ENCODE measurements at places on chromosomes 7 and 10. TPM values are rescaled to one million over a fixed set of nuclear protein-coding genes. Genes with fewer than 3 reads are reported as not detected.
A peak's percentile ranks its signal among the peaks of the same experiment; 100 is the strongest.

- DNase-seq, result no peak
Measured at GRCh38 chr10:27399871-27400270, 104.2 kb upstream of the RAB18 start.

- DNase-seq, result no peak
Measured at GRCh38 chr10:9848981-9849380, 1168.7 kb upstream of the CELF2 start.

- no peak for DNase-seq
Measured at GRCh38 chr10:29669149-29669548, 34.4 kb upstream of the SVIL start.

DNA sequence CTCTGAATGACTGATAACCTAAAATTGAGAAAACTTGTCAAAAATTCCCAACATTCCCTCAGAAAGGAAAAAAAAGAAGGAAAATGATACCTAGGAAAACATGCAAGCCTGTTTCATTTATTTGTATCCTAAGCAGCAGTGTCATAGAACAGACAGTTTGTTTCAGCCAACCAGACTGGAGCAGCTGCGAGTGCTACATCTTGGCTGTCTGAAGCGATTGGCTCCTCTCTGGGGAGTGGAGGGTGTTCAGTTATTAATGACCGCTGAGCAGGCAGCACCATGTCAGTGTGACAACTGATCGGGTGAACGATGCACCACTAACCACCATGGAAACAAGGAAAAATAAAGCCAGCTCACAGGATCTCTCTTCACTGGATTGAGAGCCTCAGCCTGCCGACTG is at the start of gene LRRN3:
LRRN3 (plus strand) TSS at position 282 of the 400 bp plus-strand sequence. CDS start 31,646 bp downstream, outside the sequence.
- peak; percentile 68 for DNase-seq

PAPOLB gene
- 0.07 TPM for polyA plus RNA-seq

CXCL12 gene
- polyA plus RNA-seq, result 192 TPM

DNA sequence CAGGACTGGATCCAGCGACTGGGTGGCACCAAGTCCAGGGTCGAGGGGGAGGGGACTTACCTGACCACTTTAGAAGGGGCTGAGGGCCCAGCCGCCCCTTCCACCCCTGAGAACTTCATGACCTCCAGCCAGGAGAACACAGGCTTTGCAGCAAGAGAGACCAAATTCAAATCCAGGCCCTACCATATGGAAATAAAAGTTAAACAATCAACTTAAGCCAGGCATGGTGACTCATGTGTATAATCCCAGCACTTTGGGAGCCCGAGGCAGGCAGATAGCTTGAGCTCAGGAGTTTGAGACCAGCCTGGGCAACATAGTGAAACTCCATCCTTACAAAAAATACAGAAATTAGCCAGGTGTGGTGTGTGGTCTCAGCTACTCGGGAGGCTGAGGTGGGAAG is 61.9 kb downstream of the COL13A1 start:
- DNase-seq, result no peak

DNA sequence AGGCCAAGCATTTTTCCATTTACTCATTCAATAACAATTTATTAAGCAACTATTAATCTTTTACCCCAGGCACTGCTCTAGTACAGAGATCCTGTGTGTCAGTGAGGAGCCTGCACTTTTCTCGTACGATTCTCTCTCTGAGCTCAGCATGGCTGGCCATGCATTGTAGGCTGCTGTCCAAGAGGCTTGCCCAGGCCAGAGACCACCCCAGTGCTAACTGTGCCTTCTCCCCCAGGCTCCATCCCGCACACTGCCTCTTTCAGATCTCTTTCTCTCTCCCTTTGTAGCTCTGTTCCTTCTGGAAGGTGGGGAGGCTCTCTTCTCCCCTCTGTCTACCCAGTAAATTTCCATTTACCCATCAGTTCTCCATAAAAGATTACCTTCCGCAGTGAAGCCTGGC is 101.0 kb upstream of the IKZF1 start:
- DNase-seq, result no peak

CCDC136 gene
- 74.3 TPM for polyA plus RNA-seq

DNA sequence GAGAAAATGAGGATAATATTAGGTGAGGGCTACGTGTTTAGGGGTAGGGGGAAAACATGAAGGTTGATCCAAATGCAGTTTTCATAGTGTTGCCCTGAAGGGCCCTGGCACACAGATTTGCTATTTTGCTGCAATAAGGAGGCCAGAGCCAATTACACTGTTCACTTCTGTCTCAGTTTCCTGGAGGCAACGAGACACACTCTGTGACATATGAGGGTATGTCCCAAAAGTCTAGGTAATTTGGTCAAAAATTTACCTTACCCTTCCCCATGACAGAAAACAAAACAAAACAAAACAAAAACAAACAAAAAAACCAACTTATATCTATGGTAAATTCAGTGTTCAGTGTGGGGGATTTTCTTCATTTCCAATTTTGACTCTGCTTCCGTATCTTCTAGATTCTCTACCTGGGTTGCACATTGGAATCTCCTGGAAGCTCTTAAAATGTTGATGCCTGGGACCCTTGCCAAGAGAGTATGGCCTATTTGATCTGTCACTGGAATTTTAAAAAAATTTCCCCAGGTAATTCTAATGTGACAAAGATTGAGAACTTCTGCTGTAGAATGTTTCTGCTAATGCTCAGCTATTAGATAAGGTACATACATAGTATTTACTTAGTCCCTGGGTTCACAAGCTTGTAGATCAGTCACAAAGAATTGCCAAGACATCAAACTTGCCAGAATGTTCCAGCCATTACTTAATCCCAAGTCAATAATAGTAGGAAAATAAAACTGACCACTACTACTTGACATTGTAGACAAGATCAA is 139.5 kb downstream of the SEMA3E start:
- no peak for DNase-seq

SH3PXD2A gene
- 89.3 TPM for polyA plus RNA-seq

CEP41 gene
- polyA plus RNA-seq, result 31.2 TPM

- no peak for DNase-seq
Measured at GRCh38 chr10:102641402-102641801, 2.9 kb upstream of the TRIM8 start.

GRCh38 chr7:8190119-8190895 is 71.7 kb downstream of the ICA1 start:
- no peak for DNase-seq

KLF14 gene
- polyA plus RNA-seq, result 0.18 TPM

DNA sequence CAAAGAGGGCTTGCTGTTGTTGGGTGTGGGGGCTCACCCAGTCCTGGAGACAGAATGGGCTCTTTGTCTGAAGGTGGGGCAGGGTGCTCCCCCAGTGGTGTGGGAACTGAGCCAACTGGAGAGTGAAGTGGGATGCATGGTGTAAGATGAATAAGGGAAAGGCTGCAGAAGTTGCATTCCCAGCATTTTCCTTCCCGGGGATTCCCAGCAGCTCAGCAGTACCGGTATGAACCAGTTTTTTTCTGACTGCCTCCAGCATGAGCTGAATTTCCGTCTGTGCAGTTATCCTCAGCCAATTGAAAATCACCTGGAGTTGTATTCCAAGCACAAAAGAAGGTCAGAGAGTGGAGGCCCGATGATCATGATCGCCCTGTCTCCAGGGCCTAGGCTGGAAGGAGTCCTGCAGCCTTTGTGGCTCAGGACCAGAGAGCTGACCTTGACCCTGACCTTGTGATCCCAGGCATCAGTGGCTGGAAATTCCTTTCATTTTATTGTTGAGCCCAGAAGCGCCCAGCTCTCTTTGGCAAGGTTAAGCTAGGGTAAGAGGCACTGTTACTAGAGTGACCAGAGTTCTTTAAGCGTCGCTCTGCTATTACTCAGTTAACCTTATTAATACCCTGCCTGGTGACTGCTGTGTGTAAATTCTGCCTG is 33.4 kb downstream of the OGDH start:
- peak; percentile 58 for DNase-seq

WDFY4 gene
- polyA plus RNA-seq, result 5.6 TPM

Data from left lung (tissue), 14 donors.